ELR (cell line): ENCODE measurements at places on chromosomes 5 and 9.
A peak's percentile ranks its signal among the peaks of the same experiment; 100 is the strongest.

DNA sequence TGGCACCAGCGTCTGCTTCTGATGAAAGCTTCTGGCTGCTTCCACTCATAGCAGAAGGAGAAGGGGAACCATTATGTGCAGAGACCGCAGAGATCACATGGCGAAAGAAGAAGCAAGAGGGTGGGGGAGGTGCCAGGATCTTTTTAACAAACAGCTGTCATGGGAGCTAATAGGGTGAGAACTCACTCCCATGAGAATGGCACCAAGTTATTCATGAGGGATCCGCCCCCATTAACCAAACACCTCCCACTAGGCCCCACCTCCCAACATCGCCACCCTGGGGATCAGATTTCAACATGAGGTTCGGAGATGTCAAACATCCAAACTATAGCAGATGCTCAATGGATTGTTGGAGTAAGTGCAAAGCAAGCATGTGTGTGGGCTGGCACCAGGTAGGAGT lies 125.8 kb upstream of the SLIT3 start:
- DNase-seq, result no peak

- DNase-seq, result peak; percentile 1
These were observed 38.6 kb upstream of the SMC5 start for GRCh38 chr9:70220216-70220615.

DNA sequence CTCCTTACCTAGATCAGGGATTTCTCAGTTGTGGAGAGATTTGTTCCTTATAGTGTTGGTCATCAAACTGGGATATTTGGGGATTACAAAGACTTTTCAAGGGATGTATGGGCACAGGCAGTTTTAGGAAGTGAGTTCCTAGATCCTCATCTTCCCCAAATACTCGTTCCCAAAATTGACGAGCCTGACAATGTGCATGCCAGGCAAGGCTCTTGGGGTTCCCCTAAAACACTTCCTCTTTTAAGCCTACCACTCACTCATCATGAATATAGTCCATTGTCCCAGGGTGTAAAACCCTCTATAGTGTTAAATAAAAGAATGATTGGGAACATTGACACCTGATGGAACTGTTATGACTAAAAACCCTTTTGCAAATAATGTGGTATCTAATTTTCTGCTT lies 26.4 kb downstream of the PDCD1LG2 start:
- DNase-seq, result no peak

- peak; percentile 63 for DNase-seq
These were observed 43.1 kb downstream of the RALGPS1 start for GRCh38 chr9:126957687-126958053.

DNA sequence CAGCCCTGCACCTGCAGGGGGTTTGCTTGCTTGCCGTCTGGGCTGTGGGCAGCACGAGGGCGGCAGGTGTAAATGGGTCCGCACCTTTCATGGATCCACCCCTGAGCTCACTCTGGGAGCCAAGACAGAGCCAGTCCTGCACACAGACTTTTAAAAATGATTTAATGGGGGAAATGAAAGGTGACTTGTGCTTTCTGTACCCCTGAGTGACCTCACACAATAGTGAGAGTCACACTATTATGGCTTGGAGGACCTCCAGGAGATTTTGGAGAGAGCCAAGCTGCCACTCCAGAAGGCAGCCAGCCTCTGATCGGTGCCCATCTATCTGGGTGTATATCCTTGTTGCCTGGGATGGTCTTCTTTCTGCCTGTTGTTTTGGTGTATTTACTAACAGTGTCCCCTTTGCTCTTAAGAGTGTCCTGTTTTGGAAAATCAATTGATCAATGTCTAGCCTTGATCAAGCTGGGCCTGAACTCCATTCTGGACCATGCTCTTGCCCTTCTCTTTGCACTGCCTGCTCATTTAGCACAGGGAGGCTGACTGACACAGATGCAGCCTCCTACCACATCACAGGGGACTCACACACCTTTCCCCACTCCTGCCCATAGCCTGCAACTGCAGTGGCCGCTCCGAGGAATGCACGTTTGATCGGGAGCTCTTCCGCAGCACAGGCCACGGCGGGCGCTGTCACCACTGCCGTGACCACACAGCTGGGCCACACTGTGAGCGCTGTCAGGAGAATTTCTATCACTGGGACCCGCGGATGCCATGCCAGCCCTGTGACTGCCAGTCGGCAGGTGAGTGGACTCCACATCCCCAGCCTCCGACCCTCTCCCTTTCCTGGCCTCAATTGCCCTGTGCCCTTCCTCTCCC lies 29.5 kb downstream of the LAMC3 start:
- no peak for DNase-seq

DNA sequence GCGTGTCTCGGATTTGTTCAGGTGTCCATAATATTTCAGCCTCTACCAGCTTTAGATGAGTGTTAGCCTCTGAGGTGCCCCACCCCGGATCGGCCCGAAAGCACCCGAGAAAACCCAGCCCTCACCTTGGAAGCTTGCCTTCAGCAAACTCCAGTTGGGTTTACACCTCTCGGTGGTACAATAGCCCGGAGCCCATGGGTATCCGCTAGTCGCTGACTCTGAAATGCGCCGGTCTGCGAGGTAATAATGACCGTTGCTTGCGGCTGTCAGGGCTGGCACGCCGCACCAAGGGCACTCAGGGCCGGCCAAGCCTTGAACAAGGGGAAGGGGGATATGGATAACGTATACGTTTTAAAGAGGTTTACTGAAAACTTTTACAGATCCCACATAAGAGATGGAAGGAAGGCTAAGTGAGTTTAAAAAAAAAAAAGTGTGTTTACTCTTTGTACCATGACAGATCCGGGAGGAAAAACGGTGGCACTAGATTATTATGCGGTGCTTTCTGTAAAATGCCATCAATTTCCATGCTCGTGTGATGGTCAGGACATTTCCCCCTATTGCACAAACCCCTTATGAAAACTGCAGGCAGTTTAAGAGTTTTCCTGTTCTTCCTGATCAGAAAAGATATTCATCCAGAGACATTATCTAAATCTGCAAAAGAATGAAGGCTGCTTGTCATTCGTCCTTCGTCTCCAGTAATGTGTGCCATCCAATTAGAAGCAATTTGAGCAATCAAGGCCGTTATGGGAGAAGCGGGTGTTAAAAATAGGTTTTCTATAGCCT lies 124.2 kb downstream of the TMEM161B start:
- no peak for DNase-seq
